ENCODE measurements at places on chromosomes 4 and X. TPM values are rescaled to one million over a fixed set of nuclear protein-coding genes. Genes with fewer than 3 reads are reported as not detected.

DNA sequence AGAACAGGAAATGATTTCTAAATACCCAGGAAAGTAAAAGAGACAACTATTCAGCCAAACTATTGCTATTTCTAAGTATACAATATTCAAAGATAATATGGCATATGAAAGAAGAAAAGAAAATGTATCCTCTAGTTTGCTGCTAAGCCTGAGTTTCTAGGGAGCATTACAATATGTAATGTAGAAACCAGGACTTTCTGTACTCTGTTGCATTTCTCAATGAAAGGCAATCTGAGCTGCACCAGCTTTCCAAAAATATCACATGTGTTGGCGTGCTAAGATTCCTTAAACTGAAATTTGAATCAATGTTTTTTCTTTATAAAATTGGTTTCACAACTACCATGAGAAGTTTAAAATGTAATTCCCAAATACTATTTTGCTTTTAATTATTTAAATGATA lies 129.6 kb downstream of the ANK2 start:
- H3K4me1 ChIP-seq, result peaks cover 62% of the 10 kb centered on the region
- no peak for DNase-seq
- no peaks in the 10 kb centered on the region for H3K36me3 ChIP-seq
- H3K4me3 ChIP-seq, result no peak overlapping the region
- no peaks in the 10 kb centered on the region for H3K27me3 ChIP-seq

- H3K4me1 ChIP-seq, result peaks cover 51% of the 10 kb centered on the region
- no peak for DNase-seq
- H3K36me3 ChIP-seq, result no peaks in the 10 kb centered on the region
- H3K27me3 ChIP-seq, result no peaks in the 10 kb centered on the region
- H3K4me3 ChIP-seq, result peak overlapping the region; percentile 45
Measured at GRCh38 chr4:183959319-183960045, 54.4 kb downstream of the STOX2 start.

GRCh38 chr4:32775049-32775448 lies 2054.9 kb downstream of the PCDH7 start:
- H3K27ac ChIP-seq, result no peak overlapping the region
- no peaks in the 10 kb centered on the region for H3K27me3 ChIP-seq
- H3K4me3 ChIP-seq, result no peak overlapping the region
- H3K4me1 ChIP-seq, result no peaks in the 10 kb centered on the region

- no peak for DNase-seq
- H3K4me3 ChIP-seq, result no peak overlapping the region
- H3K27ac ChIP-seq, result no peak overlapping the region
- no peaks in the 10 kb centered on the region for H3K36me3 ChIP-seq
- no peaks in the 10 kb centered on the region for H3K4me1 ChIP-seq
- no peaks in the 10 kb centered on the region for H3K27me3 ChIP-seq
Measured at GRCh38 chrX:154991039-154991438, 31.5 kb downstream of the F8 start.

- no peak overlapping the region for H3K4me3 ChIP-seq
- H3K27ac ChIP-seq, result no peak overlapping the region
- no peaks in the 10 kb centered on the region for H3K4me1 ChIP-seq
- no peaks in the 10 kb centered on the region for H3K36me3 ChIP-seq
- no peaks in the 10 kb centered on the region for H3K27me3 ChIP-seq
Measured at GRCh38 chr4:108488865-108489264, 131.5 kb upstream of the RPL34 start.

DNA sequence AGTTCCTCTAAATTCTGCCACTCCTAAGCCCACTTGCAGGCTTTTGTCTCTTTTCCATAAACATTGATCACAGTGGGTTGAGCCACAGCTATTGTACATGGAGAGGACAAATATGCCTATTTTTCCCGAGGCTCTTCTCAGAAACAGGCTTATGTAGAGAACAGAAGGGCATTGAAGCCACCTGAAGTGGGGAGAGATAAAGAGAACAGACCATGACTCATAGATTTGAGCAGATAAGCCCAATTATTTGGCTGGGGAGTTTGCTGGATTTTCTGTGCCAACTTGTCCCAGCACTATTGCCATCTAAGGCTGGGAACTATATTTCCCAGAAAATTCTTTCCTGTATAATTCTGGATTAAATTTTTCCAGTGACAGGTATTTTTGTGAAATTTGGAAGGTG lies 446.1 kb upstream of the RPS6KA3 start:
- no peaks in the 10 kb centered on the region for H3K4me1 ChIP-seq
- H3K36me3 ChIP-seq, result no peaks in the 10 kb centered on the region
- no peak overlapping the region for H3K27ac ChIP-seq
- DNase-seq, result no peak
- H3K27me3 ChIP-seq, result no peaks in the 10 kb centered on the region
- no peak overlapping the region for H3K4me3 ChIP-seq

The COX7B2 gene
- total RNA-seq, result not detected
